ENCODE measurements at places on chromosomes 16 and 17.

DNA sequence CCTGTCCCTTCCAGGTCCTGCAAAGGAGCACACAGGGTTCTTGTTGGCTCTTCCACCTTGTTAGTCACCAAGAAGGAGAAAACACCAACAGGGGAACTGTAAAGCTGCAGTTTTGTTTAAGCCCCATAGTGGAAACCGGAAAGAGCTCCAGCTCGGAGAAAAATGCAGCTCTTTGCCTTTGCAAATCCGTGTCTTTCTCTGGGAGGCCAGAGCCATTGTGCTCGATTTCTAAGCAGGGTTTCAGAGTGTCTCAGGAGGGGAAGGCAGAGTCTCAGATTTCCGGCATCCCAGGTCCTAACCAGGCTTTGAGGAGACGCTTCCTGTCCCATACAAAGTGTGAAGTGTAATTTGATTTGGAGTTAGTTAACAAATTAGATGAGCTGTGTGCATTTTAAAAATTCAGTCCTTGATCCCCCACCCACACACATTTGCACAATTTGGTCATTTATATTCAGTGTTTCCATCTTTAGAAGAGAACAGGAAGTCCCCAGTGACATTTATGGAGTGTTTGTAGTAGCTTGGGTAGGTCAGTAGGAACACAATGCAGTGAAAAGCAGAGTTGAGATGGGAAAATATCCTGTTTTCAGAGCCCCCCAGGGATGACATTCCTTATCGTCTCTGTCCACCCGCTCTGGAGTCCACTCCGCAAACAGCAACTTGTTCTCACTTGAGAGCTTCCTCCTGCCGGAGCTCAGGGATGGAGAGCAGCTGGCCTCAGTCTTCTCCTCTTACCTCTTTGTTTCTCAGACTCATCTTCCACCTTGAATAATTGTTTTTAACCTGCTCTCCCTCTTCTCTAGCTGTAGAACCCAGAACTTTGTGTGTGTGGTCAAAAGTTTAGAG lies 331.9 kb downstream of the SEC14L1 start:
- DNase-seq = no peak

DNA sequence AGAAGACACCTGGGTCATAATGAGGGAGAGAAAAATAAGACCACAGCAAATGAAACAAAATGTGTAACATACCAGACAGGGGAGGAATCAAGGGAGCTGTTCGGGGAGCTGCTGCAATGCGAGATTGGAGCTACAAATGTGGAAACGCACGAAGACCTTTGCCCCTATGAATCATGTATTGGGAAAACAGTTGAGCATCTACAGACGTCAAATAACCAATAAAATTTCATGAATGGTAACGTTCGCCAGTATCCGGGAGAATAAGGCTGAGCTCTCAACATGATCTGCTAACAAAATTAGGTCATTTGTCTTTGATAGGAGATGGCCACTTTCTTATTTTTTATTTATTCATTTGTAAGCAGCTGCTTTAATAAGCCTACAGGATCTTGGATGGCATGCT lies 486.2 kb upstream of the RBFOX1 start:
- no peak for DNase-seq

DNA sequence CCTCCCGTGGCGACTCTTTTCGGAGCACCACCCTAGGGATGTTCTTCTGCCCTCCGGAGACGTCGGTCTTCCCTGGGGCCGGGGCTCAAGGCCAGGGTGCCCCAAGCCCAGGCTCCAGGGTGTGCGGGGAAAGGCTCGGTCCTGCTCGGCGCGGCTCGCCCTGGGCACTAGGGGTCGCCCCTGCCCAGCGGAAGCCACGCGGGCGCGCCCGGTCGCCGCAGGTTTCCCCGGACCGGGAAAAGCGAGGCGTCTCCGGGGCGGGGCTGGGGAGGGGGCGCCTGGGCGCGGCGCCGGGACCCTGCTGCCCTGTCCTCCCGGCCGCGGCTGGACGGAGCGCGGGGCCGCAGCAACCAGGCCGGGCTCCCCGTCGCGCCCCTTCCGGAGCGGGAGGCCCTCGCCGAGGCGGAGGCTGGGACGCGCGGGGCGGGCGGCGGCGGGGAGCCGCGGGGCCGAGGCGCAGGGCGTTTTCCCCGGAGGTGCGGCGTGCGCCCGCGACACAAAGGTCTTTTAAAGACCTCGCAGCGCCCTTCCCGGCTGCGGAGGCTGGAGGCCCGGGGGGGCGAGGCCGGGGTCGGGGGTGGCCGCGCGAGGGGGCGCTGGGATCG lies 76.4 kb downstream of the MRC2 start:
- DNase-seq = peak; percentile 77

DNA sequence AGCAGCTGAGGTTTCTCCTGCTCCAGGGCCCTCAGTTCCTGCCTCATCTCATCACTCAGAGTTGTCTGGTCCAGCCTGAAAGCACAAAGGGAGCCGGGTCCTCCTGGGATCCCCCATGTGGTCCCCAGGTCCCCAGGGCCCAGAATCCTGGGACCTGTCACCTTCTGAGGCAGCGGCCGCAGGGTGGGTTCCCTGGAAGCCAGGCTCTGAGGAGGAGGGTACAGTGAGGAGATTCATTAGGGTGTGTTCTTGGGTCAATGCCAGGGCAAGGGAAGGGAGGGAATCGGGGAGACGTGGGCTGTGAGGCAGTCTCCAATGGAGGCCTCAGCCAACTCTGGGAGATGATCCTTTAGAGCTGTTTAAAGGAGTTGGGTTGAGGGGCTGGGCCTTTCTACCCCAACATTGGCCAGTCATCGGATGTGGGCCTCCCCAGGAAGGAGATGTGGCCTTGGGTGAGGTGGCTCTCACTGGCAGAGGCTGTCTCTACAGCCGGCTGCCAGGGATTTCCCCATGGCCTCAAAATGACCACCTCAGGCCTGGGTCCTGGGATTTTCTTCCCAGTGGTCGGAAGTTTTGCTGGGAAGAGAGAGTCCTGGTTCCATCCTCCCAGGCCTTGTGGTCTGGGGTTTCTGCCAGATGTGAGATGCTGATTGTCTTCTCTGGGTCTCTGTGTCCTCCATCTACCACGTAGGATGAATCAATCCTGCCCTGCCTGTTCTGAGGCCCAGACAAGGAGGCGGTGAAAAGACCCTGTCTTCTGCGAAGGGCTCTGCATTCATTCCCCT lies 47.3 kb downstream of the NLRP1 start:
- DNase-seq = no peak

All from substantia nigra (tissue), 51 donors.